Stimulated activated naive CD4-positive, alpha-beta T cell (primary cell): ENCODE measurements at places on chromosomes 7 and 10.
A peak's percentile ranks its signal among the peaks of the same experiment; 100 is the strongest.

DNA sequence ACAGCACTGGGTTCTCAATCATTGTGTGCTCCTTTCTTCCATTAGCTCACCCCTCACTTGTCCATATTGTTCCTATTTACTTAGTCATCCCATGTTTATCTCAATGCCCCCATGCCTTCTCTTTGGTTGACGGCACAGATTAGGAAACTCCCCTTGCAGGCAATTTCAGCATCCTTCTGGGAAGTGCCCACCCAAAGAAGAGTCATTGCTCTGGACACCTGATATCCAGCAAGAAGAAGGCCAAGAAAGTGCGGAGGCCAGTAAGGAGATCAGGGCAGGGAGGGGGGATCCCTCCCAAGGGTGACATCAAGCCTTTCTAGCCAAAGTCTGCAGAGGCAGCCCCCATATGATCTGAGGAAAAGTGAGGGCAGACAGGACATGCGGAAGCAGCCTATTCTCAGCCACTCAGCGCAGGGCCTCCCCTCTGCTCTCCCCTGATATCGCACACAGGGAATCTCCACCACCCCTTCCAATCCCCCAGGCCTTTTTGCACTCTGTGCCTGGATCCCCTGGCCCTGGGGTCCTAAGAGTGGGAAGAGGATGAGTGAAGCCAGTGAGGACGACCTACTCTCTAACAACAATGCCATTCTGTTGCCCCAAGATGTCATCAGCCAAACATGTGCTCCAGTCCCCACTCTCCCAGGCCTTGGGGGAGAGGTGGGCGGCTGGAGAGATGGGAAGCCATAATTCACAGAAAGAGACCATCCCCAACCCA is 1.8 kb downstream of the TRPV6 start:
- DNase-seq = no peak

DNA sequence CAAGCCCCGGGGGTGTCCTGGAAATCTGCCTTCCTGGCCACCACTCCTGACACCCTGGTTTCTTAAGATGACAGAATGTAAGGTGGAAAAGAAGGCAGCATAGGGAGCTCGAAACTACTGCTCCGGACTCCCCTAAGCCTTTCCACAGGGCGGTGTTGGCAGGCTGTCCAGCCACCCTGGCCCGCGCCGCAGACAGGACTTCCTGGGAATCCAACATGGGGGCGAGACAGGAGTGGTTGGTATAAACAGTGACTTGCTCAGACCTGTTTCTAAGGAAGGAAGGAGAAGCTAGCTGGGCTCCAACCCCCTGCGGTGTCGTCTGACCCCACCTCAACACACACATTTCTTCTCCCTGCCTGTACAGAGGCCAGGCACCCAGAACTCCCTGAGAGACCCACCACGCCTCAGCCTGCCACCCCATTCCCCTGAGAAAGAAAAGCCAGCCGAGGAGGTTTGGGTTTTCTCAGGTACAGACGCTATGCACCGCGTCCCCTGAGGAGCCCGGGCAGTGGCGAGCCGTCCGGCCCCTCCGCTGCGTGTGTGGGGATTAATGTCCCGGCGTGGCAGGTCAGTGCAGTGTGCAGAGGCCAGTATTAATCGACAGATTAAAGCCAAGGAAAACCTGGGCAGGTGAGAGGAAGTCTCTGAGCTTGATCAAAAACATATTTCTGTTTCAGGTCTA is 349.6 kb upstream of the MKI67 start:
- DNase-seq = no peak

DNA sequence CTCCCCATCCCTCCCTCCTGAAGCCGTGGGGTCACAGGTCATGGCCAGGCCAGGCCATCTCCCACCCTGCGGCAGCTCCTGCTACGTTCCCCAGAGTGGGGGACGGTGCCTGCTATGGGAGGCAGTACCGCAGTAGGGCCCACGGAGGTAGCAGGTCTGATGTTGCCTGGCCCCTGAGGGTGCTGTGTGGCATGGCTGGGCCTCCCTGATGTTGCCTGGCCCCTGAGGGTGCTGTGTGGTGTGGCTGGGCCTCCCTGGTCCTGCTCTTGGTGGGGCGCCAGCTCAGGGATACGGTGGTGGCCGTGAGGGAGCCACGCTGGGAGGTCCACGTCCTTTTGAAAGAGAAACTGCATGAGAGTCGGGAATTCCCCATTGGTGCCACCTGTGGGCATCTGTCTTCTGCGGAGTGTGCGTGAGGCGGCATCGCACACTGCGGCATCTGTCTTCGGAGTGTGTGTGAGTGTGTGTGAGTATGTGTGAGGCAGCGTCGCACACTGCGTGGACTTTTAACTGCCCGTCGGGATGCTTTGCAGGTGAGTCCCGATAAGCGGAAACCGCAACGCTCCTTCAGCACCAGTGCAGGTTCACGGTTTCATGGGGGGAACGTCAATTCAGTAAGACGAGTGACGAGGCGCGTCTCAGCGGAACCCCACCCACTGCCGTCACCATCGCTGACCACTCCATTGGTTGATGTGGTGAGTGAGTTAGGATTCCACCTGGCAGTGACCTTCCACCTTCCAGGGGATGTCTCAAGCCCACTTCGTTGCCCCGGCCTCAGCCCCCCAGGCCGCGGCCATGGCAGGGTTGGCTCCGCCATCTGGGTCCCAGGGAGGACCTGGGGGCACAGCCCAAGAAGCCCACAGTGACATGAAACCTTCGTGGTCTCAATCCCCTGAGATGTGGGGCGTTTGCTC is 51.2 kb upstream of the CFAP46 start:
- DNase-seq = no peak

DNA sequence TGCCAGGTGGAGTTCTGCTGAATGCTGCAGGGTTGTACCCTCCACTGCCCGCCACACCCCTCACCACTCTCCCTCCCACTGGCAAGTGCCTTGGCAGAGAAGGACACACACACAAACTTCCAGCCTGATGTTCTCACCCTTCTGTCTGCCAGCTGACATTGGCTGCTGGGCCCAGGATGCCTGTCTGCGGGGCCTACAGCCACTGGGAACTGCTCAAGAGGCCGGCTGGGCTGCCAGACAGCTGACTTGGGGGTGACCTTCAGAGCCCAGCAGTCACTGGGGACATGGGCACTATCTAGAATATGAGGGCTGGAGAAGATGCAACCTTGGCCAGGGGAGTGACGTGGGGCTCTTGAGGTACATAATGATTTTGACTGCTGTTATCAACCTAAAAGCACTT is 157.1 kb downstream of the SH3PXD2A start:
- no peak for DNase-seq

- DNase-seq = no peak
These were observed 55.9 kb downstream of the TRRAP start for GRCh38 chr7:98934267-98934666.

DNA sequence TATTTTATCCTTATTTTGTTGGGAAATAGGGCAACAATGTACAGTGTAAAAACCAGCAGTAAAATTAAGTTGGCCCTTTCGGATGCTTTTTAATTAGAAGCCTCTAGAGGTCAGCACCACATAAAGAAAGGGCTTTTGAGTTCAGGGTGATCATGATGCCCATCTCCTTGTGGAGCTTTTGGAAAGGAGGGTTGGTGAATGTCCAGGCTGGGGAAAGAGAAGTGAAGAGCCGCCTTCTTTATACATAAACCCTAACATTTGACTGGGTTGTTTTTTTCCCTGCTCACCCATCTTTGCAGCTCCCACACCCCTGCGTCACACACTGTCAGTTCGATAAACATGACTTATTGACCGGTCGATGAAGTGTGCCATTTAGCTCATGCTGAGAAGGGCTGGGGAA is 29.8 kb downstream of the MTURN start:
- DNase-seq = no peak

- DNase-seq = no peak
These were observed 3.2 kb downstream of the GPR141 start for GRCh38 chr7:37686556-37687345.

GRCh38 chr7:111892588-111892987 is 313.6 kb downstream of the DOCK4 start:
- DNase-seq = no peak

DNA sequence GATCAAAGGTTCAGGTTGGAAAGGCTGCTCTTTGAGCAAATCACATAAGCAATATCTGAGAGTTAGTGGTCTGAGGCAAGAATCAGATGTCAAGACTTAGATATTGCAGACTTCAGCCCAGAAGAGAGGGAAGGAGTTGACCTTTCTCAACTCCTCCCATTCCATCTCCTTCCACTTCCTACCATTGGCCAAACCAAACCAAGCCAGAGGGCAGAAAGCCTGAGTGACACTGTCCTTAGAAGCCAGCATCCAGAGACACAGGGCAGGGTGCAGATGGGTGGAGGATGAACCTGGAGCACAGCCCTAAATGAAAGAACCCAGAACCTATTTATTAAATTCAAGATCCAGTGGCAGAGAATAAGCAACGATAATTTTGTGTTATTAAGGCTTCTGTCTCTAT is 180.5 kb downstream of the HIBADH start:
- DNase-seq = no peak

DNA sequence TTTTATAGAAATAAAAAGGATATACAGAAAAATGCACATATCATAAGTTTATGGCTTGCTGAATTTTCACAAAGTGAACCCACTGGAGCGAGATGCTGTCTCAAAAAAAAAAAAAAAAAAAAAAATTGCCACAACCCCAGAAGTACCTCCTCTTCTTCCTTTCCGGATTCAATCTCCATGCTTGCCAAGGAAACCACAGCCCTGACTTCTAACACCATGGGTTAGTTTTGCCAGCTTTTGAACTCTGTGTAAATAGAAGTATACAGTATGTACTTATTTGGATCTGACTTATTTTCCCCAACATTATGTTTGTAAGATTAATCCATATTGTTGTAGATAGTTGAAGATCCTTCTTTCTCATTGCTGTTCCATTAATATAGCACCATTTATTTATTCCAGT is 40.0 kb downstream of the FANK1 start:
- DNase-seq = no peak

- peak; percentile 57 for DNase-seq
These were observed 61.0 kb upstream of the AOAH start for GRCh38 chr7:36784991-36785940.

DNA sequence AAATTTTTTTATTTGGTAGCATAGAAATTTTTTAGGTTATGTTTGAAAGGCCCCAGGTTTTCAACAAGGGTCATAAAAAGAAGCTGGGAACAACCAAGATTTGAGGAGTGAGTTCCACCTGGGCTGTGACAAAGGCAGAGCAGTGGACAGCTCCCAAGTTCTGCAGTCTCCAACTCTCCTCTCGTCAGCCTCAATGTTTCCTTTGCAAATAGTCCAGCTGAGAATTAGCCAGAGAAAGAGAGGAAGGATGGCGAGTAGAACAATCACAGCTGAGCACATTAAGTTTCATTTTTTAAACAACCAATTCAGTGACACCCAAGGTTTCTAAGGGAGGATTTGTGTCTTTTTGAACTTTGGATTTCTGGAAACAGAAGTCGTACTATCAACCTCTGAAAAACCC is 143.2 kb downstream of the NRCAM start:
- DNase-seq = no peak

- no peak for DNase-seq
These were observed 164.3 kb downstream of the NRF1 start for GRCh38 chr7:129775695-129776361.

DNA sequence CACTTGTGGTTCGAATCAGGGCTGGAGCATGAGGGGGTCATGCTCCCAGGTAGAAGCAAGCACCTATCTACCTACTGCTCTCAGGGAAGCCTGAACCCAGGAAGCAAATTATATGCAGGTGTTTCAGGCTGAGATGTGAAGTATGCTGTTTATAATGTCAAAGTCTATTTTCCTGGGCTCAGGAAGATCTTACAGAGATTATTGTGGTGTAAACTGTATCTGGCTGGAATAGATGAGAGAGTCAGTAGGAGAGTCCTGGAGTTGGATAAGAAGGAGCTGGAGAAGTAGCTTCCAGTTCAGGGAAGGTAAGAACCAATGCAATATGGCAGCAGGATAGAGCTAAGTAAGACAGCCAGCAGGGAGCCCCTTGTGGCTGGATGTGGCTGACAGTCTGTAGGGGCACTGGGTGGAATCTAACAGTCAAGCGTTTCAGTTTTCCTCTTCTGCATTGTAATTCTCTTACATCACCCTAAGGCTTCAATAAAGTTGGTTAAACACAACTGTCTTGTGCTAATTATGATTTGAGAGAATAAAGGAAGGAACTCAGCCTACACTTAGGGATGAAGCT is 105.9 kb upstream of the EEPD1 start:
- no peak for DNase-seq

GRCh38 chr10:103666087-103666761 is 172.7 kb downstream of the NEURL1 start:
- no peak for DNase-seq

DNA sequence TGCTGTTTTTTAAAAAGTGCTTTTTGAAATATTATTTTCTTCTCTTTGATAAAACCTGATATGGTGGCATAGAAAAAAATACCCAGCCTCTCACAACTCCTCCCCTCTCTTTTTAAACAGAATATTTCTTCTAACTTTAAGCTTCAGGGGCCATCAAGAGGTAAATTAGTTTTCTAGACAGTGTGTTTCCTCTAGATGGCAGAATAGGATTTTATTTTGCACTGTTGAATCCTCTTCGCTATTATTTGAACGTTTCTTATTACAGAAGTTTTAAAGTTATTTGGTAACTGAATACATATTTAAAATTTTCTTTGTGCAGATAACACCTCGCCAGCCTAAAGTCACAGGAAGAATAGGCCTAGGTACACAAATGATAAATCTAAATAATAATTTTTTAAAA is 30.3 kb downstream of the ARL5B start:
- DNase-seq = no peak

DNA sequence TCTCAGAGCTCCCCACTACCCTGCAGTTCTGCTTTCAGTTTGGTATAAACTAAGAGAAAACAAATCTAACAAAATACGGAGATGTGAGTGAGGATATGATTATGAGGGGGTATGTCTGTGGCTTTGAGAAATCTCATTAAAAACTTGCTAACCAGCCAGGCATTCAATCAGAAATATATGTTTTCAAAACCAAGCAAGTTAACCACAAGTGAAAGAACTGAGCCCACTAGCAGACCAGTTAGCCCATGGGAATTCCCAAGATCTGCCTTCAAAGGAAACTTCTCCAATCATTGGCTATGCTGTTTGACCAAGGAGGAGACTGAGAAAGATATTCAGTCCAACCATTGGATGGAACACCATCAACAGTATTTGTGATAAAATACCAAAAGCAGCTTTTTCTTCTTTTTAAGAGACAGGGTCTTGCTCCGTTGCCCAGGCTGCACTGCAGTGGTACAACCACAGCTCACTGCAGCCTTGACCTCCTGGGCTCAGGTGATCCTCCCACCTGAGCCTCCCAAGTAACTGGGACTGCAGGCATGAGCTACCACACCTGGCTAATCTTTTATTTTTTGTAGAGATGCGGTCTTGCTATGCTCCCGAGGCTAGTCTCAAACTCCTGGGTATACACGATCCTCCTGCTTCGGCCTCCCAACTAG is 41.2 kb downstream of the FGFR2 start:
- DNase-seq = no peak

DNA sequence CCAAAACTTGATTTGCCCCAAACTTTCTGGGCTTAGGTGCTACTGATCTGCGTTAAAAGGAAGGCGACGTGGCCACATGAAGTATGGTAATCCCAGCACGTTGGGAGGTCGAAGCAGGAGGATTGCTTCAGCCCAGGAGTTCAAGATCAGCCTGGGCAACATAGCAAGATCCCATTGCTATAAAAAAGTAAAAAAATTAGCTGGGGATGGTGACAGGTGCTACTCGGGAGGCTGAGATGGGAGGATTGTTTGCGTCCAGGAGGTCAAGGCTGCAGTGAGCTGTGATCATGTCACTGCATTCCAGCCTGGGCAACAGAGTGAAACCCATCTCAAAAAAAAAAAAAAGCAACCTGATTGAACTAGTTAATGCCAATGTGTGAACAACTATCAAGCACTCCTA is 5.1 kb upstream of the CUL1 start:
- no peak for DNase-seq

GRCh38 chr10:13224210-13224995 is 9.8 kb downstream of the UCMA start:
- no peak for DNase-seq
